ENCODE measurements at places on chromosomes 7 and 10. TPM values are rescaled to one million over a fixed set of nuclear protein-coding genes. Genes with fewer than 3 reads are reported as not detected.

The STN1 gene
- total RNA-seq = 33.0 TPM

The TWIST1 gene
- 145 TPM for total RNA-seq

DNA sequence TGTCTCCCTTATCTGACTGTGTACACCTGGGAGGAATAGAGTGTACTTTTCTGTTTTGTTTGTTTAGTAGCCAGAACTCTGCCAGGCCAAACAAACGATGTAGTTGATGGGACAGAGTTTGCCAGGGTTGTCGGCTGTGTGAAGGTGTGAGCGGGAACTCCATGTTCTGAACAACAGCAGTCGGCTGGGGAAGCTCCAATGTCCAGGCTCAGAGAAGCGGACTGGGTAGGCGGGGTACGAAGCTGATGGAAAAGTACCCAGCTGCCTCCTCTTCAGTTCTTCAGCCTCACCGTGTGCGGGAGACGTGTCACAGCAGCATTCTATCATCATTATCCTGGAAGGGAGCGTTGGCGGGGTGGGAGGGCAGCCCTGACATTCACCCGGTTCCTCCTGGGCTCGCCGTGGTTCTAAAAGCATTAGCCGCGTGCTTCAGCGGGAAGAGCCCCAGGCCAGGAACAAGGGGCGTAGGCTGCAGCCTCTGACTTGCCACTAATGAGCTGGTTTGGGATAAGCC is 52.9 kb downstream of the PFKFB3 start:
- DNase-seq = no peak

The OR13A1 gene
- not detected for total RNA-seq

The ZNF804B gene
- not detected for total RNA-seq

GRCh38 chr10:76082232-76082631 is 650.8 kb downstream of the LRMDA start:
- no peak for DNase-seq

The PAX4 gene
- total RNA-seq = not detected

GRCh38 chr10:96374985-96375830 is 16.4 kb upstream of the OPALIN start:
- DNase-seq = peak; percentile 81

DNA sequence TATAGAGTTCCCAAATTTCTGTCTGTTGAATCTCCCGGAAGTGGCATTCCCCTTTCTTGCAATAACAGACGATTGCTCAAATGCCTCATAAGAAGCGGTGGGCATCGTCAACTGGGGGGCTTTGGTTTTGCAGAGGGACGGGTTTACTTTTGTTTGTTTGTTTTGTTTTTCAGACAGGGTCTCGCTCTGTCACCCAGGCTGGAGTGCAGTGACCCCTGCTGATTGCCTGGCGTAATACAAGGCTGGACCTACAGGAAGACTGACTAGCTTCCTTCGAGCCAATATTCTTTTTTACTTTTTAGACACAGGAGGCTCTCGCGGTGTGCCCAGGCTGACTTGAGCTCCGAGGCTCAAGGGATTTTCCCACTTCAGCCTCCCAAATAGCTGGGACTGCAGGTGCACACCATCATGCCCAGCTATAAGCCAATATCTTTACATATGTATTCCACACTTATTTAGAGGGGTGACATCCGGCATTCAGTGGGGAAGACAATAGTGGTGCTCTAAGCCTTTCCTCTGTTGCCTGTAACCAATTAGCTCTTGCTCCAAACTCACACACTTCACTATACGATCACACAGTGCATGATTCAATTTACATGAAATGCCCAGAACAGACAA is 58.1 kb downstream of the FHIP2A start:
- DNase-seq = peak; percentile 36

GRCh38 chr7:100396421-100396982 is 23.2 kb downstream of the PILRA start:
- no peak for DNase-seq

- DNase-seq = peak; percentile 44
These were observed 671 bp upstream of the ATAD1 start for GRCh38 chr10:87818505-87819288.

The RBP4 gene
- total RNA-seq = 0.17 TPM

GRCh38 chr10:76729346-76729745 is 908.3 kb downstream of the KCNMA1 start:
- DNase-seq = no peak

DNA sequence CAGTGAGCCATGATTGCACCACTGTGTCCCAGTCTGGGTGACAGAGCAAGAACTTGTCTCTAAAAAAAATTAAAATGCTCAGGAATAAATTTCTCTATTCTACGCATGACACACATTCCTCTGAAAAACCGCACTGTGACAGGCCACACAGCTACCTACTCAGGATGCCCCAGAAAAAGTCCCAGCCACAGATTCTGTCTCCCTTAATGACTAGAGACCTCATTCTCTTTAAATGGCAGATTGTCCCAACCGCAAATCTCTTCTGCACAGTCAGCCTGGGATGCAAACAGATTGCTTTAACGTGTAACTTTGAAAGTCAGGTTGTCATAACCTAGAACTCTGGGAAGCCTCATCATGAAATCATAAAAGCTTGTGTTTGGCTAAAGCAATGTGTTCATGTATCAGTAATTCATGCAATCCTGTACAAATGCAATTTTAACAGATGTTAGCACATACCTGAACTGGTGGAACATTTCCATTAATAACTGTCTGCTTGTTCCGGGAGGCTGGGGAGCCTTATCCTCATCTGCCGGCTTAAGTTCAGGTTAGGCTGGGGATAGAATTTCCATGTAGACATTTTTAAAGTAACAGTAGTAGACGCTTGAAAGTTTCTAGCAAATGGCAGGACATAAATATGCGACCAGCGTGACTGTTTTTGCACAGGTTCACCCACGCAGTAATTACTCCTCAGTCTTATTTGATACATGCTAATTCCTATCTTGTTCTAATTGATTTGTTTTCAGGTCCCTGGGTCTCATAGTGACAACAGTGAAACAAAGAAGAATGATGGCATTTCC is 26.2 kb upstream of the MSRB2 start:
- DNase-seq = no peak

- no peak for DNase-seq
These were observed 149.2 kb upstream of the PDE1C start for GRCh38 chr7:32219416-32219815.

DNA sequence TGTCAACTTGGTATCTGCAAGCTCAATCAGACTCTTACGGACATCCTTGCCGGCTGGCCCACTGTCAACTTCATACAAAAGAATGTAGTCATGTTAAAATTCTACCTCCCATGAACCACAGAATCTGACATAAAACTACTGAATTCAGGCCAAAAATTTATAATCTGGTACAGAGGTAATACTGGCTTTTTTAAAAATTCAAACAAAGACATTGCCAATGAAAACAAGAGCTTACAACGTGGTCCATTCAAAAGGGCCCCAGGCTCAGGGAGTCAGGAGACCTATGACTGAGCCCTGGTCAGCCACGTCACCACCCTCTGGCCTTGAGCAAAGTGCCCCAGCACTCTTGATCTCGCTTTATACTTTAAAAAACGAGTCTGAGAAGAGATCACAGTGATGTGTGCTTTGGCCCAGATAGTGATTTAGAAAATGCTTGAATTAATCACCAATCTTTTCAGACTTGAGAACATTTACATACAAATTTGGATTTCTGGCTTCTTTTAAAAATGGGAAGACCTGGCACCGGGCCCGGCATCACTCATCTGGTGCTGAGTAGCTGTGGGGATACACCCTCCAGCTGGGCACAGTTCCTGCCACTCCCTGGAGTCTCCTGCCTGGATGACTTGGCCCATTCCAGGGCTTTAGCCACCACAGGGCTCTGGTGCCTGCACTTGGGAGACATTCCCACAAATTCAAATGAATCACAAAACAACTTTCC is 94.1 kb downstream of the PIP4K2A start:
- peak; percentile 97 for DNase-seq

The LRRN3 gene
- total RNA-seq = 0.69 TPM

The PAPOLB gene
- total RNA-seq = 0.13 TPM

The ASCC1 gene
- total RNA-seq = 37.3 TPM

DNA sequence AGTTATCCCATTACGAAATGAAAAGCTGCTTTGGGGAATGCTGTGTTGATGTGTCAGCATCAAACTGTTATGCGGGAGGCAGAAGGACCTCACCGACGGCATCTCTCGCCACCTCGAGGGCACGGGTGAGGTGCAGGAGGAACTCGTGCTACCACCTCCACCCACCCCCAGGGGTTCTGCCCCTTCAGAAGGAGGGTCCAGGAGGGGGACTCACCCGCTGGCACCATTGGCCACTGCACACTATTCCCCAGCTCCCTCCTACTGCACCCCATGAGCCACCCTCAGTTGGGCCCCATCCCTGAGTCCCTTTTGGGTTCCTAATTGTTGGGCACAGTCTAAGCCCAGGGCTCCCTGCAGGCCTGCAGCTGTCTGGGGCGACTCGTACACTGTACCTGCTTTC is 236.6 kb downstream of the PTPRN2 start:
- DNase-seq = no peak

DNA sequence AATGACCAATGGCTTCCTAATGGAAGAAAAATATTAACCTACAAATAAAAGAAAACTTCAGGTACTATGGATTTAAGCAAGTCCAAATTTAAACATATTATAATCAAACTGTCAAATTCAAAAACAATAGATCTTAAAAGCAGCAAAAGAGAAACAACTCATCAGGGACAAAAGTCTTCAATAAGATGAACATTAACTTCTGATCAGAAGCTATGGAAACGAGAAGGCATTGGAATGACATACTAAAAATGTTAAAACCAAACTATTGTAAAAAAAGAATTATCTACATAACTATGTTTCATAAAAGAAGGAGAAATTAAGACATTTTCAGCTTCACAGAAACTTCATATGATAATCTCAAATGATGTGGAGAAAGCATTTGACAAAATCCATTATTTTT is 334.7 kb downstream of the ANKRD7 start:
- no peak for DNase-seq

The EFCAB10 gene
- not detected for total RNA-seq

DNA sequence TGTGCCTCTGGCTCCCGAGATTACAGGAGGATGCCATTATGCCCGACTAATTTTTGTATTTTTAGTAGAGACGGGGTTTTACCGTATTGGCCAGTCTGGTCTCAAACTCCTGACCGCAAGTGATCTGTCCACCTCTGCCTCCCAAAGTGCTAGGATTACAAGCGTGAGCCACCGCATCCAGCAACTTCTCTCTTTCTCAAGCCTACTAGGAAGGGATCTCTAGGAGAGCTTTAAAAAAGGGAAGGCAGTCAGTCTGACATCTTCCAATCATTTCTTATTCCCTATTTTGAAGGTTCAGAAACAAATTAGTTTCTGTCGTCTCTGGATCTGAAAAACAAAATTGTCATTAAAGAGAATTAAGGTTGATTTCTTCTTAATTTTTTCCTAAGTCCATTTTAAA is 2.5 kb upstream of the TMEM26 start:
- no peak for DNase-seq

GRCh38 chr7:151257990-151258389 is 9.5 kb upstream of the SMARCD3 start:
- DNase-seq = no peak

- peak; percentile 34 for DNase-seq
These were observed 8.9 kb downstream of the ANKMY2 start for GRCh38 chr7:16636555-16637101.

The HUS1 gene
- total RNA-seq = 57.2 TPM

The PLAU gene
- total RNA-seq = 614 TPM

All from LHCN-M2 (cell line).